ENCODE measurements at places on chromosomes 5 and 9.

GRCh38 chr9:110156416-110156815 is 51.5 kb downstream of the C9orf152 start:
- no peak for DNase-seq

DNA sequence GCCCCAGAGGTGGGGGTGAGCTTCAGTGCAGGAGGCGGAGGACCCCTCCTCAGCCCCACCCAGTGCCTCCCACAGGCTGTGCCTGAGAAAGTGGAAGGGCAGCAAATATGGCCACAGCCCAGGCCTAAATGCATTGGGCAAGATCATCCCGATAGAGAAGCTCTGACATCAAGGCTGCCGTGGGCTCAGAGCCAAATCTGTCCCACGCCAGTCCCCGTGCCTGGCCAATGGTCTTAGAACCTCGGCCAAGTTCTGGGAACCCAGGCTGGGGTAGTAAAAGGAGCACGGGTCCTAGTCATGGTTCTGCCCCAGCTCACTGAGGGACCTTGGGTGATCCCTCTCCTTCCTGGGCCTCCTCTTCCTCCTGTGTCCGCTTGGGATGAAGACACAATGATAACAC is 27.7 kb upstream of the TNIP1 start:
- no peak for DNase-seq

- no peak for DNase-seq
These were observed 60.2 kb downstream of the NRG2 start for GRCh38 chr5:139982975-139983240.

GRCh38 chr5:43085453-43085852 is 35.3 kb upstream of the ZNF131 start:
- no peak for DNase-seq

DNA sequence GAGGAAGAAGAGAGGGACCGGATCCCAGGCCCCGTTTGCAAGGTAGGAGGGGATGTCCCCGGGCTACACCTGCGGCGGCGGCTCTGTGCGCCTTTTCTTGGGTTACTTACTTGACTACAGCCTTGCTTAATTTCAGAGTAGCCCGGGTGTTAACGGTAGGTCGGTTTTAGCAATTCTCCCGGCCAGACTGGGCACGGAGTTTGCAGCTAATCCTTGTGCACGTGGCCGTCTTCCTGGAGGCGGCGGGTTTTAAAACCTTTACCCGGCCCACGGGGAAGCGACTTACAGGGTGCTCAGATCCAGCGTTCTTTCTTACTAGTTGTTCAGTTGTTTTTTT is 313 bp downstream of the BRIX1 start:
- DNase-seq, result no peak

- no peak for DNase-seq
These were observed 1188.1 kb downstream of the DTWD2 start for GRCh38 chr5:117800261-117800660.

DNA sequence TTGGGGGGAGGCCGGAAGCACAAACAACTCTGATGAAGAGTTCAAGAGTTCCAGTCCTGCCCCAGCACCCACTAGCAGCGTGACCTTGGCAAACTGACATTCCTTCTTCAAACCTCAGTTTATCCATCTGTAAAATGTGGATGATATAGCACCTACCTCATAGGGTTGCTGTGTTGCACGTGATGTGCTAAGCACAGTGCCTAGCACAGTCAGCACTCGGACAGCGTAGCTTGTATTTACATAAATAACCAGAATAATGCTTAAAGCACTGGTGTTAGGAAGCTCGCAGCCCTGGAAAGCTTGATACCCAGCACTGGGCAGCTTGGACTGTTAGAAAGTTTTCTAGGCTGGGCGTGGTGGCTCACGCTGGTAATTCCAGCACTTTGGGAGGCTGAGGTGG is 5.1 kb downstream of the PKN3 start:
- no peak for DNase-seq

DNA sequence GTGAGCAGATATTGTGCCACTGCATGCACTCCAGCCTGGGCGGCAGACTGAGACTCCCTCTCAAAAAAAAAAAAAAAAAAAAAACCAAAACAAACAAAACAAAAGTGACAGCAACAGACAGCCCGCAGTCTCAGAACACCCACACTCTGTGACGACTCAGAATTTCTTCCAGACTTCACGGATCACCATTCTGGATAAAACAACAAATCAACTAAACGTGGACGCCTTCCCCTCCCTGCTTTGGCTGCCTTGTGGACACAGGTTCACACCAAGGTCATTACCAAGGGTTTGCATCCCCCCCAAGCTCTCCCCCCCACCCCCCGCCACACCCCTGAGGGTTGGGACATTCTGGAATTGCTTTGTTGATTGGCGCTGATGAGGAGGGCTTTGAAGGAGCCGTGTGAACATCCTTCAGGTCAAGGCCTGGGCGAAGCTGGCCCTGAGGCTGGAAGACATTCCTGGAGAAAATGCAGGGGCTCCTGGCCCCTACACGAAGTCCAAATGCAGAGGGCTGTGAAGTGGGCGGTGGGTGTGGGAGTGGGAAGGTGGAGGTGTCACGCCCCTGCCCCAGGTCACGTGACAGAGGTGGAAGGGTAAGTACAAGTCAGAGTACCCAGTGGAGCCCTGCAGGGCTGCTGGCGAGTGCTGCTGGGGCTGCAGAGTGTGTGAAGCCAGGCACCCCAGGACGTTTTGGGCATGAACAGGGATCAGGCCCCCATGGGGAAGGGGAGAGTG is 10.1 kb downstream of the LCN10 start:
- no peak for DNase-seq

GRCh38 chr9:81680006-81680405 is 9.3 kb downstream of the TLE1 start:
- DNase-seq, result no peak

DNA sequence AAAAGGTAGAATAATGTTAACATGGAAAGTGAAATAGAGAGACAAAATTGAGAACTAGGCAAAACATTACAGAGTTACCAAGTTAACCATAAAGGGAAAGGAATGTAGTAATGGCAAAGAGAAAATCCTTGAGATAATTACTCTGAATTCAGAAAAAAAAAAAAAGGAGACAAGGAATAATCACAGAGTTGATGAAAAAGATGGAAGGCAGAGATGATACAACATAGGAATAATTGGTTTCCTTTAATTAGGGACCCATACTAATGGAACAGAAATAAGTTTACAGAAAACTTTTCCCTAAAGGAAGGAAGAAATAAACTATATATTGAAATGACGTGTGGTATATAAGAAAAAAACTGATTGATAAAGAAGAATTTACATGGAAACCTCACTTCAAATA is 254.1 kb upstream of the FBXL7 start:
- no peak for DNase-seq

DNA sequence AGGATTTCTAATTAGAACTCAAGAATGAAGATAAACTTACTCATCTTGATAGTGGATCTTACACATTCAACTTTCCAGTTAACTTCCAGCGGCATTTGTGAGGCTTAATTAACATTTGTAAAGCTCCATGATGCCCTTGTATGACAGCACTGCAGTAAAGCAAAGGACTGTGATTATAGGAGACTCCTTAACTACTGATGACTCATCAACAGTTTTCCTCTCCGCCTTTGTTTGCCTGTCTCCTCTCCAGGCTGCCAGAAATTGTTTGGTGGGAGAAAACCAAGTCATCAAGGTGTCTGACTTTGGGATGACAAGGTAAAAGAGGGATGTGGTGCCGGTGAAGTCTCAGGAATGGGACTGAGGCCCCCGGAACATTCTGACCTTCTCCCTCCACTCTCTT is 20.4 kb upstream of the CYFIP2 start:
- DNase-seq, result no peak

DNA sequence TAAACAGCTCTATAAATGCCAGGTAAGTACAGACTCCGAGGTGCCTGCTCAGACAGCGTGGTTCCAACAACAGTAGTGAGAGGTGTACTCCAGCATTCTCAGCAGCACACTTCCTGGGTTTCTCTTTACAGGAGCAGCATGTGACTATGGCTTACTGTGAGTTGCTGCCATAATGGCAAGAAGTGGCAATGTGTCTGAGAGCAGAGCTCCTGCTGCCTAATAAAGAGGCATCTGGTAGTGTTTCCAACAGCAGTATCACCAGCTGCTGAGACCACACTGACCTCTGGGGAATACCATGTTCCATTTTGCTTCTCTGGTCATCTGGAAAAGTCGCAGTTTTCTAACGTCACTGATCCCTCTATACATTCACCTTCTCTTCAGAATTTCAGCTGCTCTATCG is 398.2 kb downstream of the SLCO4C1 start:
- DNase-seq, result peak; percentile 5

DNA sequence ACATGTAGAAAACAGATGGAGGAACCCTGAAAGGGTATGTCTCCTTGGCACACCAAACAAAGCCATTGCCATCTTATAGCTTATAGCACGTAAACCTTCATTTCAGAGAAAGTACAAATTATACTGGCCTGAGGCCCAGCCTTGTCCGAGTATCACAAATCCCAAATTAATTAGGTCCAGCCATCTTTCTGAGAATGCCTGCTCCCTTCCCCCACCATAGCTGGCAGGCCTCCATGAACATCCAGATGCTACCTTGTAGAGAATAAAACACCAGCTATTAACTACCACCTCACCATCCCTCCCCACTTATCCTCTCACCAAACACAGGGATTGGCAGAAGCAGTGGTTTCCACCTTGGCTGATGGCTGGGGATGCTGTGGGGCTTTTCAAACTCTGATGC is 224.0 kb downstream of the SPOCK1 start:
- DNase-seq, result no peak

- DNase-seq, result no peak
These were observed 250.9 kb downstream of the CD180 start for GRCh38 chr5:66945389-66946349.

- no peak for DNase-seq
These were observed 104.2 kb upstream of the RAI14 start for GRCh38 chr5:34551911-34552433.

- DNase-seq, result peak; percentile 73
These were observed 21.5 kb downstream of the C9orf57 start for GRCh38 chr9:72038890-72039410.

DNA sequence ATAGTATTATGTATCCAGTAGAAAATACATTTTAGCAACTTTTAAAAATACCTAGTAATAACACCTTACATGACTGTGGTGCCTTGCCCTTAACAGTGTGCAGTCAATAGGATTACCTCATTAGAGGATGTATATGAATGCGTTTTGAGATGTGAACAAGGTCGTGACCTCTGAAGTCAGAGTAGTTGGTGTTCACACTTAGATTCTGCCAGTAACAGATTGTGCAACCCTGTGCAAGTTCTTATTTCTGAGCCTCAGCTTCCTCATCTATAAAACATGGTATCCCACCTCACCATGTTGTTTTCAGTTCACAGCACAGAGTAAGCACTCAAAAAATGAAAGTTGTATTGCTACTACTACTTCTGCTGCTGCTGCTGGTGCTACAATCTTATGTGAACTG is 347.3 kb downstream of the KDM4C start:
- no peak for DNase-seq

- DNase-seq, result no peak
These were observed 246.8 kb downstream of the ARHGAP26 start for GRCh38 chr5:143016777-143017516.

GRCh38 chr9:108786322-108786721 is 69.5 kb downstream of the ACTL7B start:
- no peak for DNase-seq

GRCh38 chr5:88881571-88881971 is 1.4 kb downstream of the MEF2C start:
- DNase-seq, result no peak

DNA sequence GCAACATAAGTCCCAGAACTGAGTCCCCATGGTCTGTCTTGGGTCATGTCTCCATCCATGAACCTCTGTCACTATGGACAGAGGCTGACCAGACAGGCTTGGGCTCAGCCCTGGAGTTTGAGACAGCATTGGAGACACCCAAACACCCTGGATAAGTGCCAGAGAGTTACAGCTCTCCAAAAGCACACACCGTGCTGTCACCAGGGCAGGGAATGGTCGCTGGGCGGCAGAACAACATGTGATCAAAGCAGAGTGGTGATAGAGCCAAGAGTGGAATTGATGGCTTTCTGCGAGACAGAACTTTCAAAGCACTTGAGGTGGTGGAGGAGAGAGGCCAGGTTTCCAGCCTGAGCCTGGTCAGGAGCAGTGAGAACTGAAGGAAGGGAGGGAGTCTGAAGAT is 50.1 kb downstream of the DRD1 start:
- no peak for DNase-seq

DNA sequence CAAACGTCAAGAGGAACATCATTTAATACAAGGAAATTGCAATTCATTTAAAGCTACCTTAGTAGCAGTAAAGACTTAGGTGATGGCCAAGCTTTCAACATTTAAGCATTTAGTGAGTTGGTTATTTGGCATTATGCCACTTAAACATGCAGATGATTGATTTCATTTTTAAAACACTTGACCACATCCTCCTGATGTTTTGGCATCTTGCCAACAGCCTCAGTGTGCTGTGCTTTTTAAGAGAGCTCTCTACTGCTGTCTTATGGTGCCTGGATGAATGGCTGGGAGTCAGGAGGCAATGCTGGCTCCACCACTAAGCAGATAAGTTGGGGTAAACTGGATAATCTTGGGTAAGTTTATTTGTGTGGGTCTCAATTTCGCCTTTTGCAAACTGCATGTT is 364.5 kb downstream of the MAN2A1 start:
- DNase-seq, result no peak

- DNase-seq, result no peak
These were observed 12.8 kb downstream of the SLCO4C1 start for GRCh38 chr5:102283102-102283797.

DNA sequence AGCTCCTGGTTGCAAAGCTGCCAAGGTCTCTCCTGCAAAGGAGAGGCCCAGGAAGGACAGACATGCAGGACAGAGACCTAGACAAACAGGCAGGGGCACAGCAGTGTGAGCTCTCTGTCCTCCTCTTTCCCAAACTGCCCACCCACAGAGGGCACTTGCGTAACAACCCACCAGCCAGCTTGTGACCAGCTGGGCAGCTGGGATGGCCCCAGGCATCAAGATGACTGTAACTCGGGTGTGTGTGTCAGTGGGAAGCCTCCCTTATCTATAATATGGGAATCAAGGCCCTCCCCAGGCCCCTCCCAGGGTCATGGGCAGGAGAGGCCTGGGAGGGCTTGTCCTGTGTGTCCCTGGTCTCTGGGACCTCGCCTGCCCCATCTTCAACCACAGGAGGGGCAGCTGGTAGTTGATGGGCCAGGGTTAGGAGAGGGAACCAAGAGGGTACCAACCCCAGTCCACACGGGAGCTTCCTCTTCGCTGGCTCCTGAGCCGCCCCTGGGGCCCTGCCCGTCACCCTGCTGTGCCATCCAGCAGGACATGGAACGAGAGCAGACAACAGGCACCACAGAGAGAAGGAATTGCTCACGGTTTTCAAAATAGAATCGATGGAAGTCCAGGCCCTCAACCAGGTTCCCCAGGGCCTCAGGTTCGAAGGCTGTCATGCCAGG is 37.9 kb downstream of the SLC6A7 start:
- no peak for DNase-seq

DNA sequence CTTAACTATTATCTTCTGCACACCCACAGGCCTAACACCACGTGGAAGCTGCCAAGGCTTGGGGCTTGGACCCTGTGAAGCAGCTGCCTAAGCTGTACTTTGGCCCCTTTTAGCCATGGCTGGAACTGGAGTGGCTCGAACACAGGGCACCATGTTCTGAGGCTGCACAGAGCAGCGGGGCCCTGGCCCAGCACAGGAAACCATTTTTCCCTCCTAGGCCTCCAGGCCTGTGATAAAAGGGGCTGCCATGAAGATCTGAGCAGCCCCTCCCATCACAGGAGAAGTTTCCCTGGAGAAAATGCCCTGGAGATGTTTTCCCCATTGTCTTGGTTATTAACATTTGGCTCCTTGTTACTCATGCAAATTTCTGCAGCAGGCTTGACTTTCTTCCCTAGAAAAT is 126.3 kb downstream of the MELK start:
- DNase-seq, result no peak

Data from iPS DF 6.9 (cell line).